ENCODE measurements at places on chromosomes 1 and 21.

DNA sequence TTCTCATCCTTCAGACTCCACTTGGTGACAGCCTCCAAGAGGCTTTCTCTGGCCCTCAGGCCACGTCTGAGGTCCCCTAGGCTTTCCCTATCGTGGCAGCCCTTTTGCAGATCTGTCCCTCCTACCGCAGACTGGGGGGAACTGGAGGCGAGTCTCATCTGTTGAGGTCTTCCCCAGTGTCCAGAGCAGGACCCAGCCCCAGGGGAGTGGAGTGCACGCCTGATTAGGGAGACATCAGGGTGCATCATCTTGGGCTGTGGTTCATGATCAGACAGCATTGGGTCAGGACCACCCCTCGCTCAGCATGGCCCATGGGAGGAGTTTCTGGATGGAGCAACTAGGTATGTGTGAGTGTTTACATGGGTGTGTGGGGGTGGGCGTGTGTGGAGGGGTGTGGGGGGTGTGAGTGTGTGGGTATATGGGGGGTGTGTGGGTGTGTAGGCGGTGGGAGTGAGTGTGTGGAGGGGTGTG lies 8.5 kb upstream of the MATN1 start:
- no peak for DNase-seq

DNA sequence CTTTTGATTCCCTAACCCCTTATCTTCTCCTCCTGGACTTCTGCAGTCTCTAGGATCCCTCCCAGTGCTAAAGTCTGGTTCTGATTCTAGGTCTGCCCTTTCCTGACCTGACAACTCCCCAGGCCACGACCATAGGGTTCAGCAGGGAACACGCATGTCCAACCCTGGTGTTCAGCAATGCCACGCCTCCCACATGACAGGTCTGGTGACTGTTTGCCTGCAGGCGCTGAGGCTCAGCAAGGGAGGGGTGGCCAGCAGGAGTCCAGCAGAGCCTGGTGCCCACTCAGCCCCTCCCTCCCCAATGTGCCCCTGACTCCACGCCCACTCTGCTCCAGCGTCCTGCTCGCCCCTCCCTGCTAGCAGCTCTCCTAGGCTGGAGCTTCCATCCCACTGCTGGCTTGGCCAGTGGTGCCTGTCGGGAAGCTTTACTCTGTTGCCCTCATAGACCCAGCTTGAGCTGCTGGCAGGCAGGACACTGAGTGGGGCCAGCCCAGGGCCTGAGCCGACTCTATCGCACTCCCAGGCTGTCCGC lies 17.3 kb downstream of the SLC9A1 start:
- no peak for DNase-seq

DNA sequence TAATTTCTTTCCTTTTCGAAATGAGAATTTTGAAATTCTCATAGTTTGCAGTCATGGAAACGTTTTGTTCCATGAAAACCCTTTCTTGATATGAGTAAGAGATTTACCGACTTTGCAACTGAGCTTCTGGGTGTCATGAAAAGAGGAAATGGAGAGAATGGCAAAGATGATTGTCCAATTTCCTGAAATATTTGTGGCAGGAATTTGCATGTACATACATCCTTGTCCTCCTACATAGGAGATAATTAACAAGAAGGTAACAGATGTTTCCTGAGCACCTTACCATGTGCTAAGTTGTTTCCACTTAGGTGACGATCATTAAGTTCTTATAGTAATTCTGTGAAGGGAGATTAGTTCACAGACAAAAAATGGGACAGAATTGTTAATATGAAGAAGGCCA lies 170.7 kb downstream of the NEGR1 start:
- DNase-seq, result no peak

- DNase-seq, result peak; percentile 63
These were observed 33.9 kb upstream of the IPO9 start for GRCh38 chr1:201795066-201795465.

DNA sequence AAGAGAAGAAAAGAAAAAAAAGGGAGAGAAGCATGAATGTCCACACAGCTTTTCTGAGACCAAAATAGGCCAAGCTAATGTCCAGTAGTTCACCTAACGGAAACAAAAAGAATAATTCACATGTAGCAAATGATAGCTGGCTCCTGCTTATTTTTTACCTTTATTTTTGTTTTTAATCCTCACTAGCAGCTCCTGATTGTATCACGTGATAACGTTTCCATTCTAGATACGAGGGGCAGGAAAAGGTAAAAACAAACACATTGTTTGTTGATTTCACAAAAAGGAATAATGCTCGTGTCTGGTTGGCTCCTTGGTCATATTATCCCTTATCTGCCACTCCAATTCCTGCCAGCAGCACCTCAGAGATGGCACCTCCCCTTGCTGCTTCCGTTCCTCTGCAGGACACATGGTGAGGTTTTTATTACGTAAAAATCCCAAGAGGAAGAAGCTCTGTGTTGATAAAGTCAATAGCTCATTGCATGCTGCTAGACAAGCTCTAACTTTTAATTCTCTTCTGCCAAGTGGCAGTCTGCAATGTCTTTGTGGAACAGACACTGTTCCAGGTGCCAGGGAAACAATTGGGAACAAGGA lies 201.7 kb downstream of the CRB1 start:
- no peak for DNase-seq

GRCh38 chr1:160460214-160460642 lies 59.9 kb downstream of the VANGL2 start:
- DNase-seq, result no peak
